Stimulated activated effector memory CD8-positive, alpha-beta T cell treated with anti-CD3 and anti-CD28 coated beads, Interleukin-12 subunit alpha, Interleukin-12 subunit beta, amount 100 ng/mL, for 72 hours (primary cell): ENCODE measurements at places on chromosomes 11 and 22.

- DNase-seq: no peak
Observed at GRCh38 chr11:46684367-46684766, 16.1 kb downstream of the ARHGAP1 start.

DNA sequence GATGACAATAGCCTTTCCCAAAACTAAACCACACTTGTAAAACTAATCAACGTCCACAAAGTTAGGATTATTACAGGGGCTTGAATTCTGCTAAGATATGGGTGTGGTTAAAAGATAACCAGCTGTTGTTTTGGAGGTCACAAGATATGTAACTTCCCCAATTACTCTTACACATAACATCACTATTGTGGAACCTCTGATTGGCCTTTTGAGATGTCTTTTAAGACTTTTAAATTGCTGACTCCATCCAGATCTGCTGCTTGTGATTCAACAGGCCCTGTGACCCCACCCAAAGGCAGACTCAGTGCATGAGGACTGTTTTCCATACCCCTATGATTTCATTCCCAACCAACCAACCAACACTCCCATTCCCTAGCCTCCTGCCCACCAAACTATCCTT, 893.9 kb downstream of the OPCML start:
- no peak for DNase-seq

DNA sequence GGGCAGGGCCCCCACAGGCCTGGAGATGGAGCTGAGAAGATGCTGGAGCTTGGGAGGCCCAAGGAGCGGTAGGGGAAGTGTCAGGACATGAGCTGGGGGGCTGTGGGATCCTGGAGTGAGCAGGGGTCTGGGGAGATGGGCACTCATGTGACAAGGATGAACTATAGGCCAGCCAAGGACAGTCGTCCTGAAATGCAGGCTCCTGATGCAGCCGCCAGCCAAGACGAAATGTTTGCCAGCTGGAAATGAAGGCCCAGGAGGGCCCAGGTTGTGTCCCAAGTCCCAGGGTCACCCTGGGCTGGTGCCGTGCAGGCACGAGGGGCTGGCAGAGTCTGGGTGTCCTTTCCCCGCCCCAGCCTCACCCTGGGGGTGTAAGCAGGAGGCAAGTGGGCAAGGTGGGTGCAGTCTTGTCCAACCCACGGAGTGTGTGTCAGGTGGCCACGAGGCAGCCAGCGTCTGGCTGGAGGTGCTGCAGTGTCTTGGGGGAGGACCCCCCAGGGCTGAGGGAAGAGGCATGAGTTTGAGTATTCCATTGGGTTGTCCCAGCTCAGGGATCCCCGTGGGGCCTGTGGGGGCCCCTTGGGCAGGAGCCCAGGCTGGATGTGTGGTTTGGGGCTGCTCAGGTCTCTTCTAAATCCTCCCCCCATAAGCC, 21.4 kb downstream of the MRGPRG start:
- no peak for DNase-seq

GRCh38 chr11:6900327-6900999, 8.2 kb upstream of the OR2D2 start:
- DNase-seq: no peak

GRCh38 chr11:111633248-111633647, 31.0 kb downstream of the SIK2 start:
- no peak for DNase-seq

DNA sequence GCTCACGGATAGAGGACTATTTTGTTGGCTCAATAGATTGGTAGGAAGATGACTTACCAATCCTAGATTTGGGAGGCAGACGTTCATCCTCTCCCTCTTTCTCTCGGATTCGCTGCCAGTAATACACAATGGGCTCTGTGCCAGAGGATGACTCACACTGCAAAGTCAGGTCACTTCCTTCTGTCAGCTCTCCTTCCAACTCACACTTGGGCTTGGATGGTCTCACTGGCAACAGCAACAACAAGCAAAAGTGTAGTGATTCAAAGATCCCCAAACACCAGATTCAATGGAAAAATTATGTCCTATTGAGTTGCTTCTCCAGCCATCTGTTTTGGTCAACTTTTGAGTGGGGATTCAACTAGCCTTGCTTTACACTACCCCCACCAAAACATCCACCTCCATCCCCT, 21.7 kb upstream of the HSPA8 start:
- peak; percentile 51 for DNase-seq

GRCh38 chr22:27801616-27802345, at the start of gene MN1:
MN1 (minus strand) TSS chr22:27801756; CDS start chr22:27800543, 1,213 bp downstream.
- peak; percentile 69 for DNase-seq

DNA sequence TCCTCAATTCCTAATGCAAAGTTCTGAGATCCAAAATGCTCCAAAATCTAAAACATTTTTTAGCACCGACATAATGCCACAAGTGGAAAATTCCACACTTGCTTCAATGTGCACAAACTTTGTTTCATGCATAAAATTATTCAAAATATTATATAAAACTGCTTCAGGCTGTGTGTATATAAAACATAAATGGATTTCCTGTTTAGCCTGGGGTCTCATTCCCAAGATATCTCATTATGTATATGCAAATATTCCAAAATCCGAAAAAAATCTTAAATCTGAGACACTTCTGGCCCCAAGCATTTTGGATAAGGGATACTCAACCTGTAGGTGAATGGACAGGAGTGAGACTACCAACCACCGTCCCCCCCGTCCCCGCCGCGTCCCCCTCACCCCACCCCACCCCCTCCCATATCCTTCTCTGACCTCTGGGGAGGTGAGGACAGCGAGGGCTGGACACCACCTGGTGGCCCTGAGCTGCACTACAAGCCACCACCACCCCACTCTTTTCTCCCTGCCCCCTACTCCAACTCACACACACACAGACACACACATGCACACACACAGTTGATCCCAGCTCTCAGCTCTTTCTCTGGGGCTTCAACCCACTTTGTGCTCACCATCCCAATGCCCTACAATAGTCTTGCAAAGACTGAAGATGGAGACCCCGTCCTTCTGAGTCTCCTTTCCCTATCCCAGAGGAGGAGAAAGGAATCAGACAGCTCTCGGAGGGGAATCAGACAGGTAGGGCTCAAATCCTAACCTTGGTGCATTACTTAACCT, 101.0 kb downstream of the PDE2A start:
- DNase-seq: peak; percentile 66

DNA sequence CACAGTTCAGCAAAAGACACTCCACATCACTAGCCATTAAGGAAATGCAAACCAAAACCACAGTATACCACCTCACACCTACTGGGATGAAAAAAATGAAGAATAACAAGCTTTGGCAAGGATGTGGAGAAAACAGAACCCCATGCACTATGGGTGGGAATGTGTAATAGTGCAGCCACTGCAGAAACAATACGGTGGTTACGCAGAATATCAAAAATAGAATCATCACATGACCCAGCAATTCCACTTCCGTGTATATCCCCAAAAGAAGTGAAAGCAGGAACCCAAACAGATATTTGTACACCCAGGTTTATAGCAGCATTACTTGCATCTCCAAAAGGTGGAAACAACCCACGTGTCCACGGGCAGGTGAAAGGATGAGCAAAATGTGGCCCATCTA, 20.8 kb downstream of the CARS1 start:
- DNase-seq: no peak

DNA sequence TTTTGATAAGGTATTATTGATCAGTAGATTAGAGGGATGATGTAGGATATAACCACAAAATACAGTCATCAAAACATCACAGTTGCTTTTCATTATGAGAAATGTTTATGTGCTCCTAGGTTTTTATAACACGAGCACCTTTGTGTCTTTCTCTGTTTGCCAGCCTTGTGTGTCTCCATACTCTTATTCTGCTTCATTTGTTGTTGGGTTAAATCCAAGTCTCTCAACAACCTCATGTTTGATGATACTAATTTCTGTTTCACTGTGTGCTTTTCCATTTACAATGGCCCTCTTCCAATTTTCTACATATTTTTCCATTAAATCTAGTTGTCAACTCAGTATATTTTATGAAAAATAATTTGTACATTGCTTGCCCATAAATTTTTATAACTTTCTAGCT, 107.7 kb upstream of the POU2AF2 start:
- no peak for DNase-seq
